ENCODE measurements at places on chromosomes 13 and 19. TPM values are rescaled to one million over a fixed set of nuclear protein-coding genes. Genes with fewer than 3 reads are reported as not detected.

MCEMP1 gene
- not detected for total RNA-seq

RGCC gene
- 135 TPM for total RNA-seq

VSTM2B gene
- total RNA-seq, result not detected

GRCh38 chr19:50741179-50741933, 18.2 kb downstream of the CLEC11A start:
- no peak for DNase-seq
- no peaks in the 10 kb centered on the region for H3K36me3 ChIP-seq
- no peaks in the 10 kb centered on the region for H3K4me1 ChIP-seq
- peaks cover 10% of the 10 kb centered on the region for H3K27me3 ChIP-seq
- H3K27ac ChIP-seq, result no peak overlapping the region

DNA sequence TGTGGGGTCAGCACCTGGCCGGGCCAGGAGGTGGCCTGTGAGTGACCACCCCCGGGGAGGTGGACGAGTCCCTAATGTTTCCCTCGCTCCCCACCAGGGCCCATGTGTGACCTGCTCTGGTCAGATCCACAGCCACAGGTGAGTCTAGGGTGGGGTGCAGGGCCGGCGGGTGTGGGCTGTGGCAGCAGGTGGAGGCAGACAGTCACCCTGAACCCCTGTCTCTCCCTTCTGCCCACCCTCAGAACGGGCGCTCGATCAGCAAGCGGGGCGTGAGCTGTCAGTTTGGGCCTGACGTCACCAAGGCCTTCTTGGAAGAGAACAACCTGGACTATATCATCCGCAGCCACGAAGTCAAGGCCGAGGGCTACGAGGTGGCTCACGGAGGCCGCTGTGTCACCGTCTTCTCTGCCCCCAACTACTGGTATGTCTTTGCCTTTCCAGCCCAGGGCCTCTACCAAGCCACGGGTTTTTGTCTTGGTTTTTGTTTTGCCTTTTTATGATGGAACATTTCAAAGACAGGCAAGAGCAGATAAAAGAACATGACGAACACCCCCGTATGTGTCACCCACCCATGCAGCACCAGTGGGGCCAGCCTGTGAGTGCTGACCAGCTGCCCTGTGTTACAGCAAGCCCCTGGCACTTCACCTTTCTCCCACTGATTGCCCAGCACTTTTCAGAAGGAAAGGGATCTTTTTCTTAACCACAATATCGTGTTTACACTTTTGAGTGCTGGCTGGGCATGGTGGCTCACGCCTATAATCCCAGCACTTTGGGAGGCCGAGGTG, 24.9 kb downstream of the CCDC8 start:
- peaks cover 48% of the 10 kb centered on the region for H3K36me3 ChIP-seq
- no peaks in the 10 kb centered on the region for H3K4me1 ChIP-seq
- H3K27ac ChIP-seq, result no peak overlapping the region
- DNase-seq, result no peak
- no peak overlapping the region for H3K4me3 ChIP-seq
- H3K27me3 ChIP-seq, result no peaks in the 10 kb centered on the region

DNA sequence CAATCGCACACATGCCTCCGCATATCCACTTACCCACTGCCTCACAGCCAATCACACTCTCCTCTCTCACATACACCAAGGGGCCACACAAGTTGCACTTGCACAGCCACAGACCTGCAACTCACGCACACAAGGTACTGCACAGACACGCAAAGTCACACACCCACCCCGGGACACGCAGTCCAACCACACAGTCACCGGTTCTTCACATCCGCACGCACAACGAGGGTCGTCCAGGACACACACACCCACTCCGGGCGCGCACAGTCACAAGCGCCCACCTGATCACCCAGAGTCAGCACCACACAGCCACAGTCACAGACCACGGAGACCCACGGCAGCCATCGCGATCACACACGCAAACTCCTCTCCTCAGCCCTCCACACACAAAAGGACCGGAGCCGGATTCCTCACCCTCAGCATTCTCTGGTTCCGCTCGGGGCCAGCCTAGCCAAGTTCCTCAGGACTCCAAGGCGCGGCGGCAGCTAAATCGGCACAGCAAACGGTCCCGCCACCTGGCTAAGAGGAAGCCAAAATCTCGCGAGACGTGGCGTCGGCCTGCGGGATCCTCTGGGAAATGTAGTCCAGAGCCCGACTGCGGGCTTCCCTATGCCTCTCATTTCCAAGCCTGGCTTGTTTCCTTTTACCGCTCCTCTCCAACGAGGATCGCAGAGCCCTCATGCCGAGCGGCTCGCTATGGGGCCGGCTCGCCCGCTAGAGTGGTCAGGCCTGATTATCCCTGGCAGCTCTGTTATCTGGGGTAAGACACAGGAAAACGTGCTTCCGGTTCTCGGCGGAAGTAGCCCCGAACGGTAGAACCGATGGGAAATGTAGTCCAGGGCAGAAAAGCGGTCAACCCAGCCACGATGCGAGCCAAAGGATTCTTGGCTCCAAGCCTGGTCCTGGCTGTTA, at the start of gene ZNF850:
ZNF850 (minus strand) TSS at position 497 of the 912 bp plus-strand sequence. CDS start 10,201 bp downstream, outside the sequence.
- no peaks in the 10 kb centered on the region for H3K27me3 ChIP-seq
- peaks cover 18% of the 10 kb centered on the region for H3K4me1 ChIP-seq
- H3K36me3 ChIP-seq, result peaks cover 16% of the 10 kb centered on the region
- DNase-seq, result peak; percentile 88
- H3K27ac ChIP-seq, result peak within 1 kb of the TSS; percentile 93

GRCh38 chr19:37467608-37468090, 405 bp upstream of the ZNF569 start:
- H3K4me3 ChIP-seq, result peak overlapping the region; percentile 92
- H3K4me1 ChIP-seq, result peaks cover 27% of the 10 kb centered on the region
- no peak for DNase-seq
- H3K27ac ChIP-seq, result peak overlapping the region; percentile 93
- H3K36me3 ChIP-seq, result peaks cover 24% of the 10 kb centered on the region
- H3K27me3 ChIP-seq, result no peaks in the 10 kb centered on the region

- H3K27ac ChIP-seq, result no peak overlapping the region
- DNase-seq, result no peak
- H3K4me1 ChIP-seq, result no peaks in the 10 kb centered on the region
- peaks cover 26% of the 10 kb centered on the region for H3K36me3 ChIP-seq
- no peak overlapping the region for H3K4me3 ChIP-seq
Measured at GRCh38 chr19:12425888-12426274, 14.9 kb downstream of the ZNF443 start.

Data from activated T-helper 1 cell treated with anti-CD3 and anti-CD28 coated beads, Interleukin-12 subunit alpha, Interleukin-12 subunit beta, Interleukin-2, Interleukin-4 antibody, amounts not matched to agents 30 ng/mL and 10 ng/mL and 1 ng/mL, durations not matched to agents 14 hours and 24 hours and 36 hours (primary cell).